Activated CD4-positive, alpha-beta T cell treated with anti-CD3 and anti-CD28 coated beads for 1 hour (primary cell): ENCODE measurements at places on chromosomes 6 and 20.

- DNase-seq, result no peak
These were observed 18.9 kb downstream of the SDCBP2 start for GRCh38 chr20:1310071-1310470.

DNA sequence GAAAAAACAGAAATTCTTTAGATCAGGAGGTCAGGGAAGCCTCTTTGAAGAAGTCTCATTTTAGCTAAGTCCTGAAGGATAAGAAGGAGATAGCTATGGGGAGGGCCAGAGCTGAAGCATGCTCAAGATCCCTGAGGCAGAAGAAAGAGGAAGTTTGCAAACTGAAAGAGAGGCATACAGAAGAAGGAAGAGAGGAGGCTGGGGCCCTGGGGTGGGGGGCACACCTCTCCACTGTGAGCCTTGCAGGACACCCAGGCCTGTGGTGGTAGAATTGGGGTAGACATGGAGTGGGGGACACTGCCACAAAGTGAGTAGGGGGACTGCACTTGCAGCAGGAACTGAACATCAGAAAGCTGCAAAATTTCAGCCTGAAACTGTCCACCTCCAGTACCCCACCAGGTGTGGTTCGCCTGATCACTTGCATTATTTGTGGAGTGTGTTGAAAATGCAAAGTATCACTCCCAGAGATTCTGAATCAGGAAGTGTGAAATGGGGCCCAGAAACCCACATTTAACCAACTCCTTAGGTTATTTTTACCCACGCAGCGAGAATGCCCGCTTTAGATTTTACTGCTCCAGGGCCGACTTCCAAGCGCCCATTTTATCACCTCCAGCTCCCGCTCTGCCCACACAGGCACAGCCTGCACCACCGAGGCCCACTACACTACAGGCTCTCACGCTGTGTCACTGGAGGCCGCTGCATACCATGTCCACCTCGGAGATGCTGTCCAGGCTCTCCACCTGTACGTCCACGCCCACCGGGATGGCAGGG, 44.0 kb downstream of the GABRR2 start:
- no peak for DNase-seq

DNA sequence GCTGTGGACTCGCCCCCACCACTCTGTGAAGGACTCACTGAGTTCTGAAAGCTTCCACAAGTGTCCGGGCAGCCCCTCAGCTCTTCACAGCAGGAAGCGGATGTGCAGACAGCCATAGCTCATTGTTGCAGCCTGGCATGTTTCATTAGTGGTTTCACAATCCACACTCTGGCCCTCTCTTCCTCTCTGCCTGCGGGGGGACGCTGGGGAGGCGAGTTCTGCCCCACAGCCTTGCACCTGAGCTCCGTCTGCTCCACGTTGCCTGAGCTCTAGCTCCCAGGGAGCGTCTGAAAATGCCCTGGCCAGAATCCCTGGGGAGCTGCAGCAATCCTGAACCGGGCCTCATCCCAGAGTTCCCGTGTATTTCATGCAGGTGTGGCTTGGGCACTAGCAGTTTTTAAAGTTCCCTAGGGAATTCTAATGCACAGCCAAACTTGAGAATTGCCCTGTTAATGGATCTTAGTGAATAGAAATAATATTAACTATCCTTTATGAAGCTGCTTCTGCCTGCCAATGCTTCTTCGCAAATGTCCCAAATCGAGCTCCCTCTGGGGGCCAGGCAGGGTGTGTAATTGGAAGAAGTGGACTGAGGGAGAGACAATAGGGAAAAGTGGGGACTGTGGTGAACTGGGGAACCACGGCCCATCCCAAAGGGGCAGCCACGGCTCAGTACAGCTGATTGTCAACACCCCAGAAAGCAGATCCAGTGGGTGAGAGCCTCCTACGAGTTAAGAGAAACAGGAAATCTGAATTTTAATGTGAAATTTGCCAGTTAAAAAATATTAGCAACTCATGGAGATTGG, 51.5 kb downstream of the CTCFL start:
- no peak for DNase-seq

GRCh38 chr6:158810155-158811095, 8.7 kb downstream of the EZR start:
- no peak for DNase-seq

GRCh38 chr20:62318400-62319345, 15.9 kb downstream of the ADRM1 start:
- DNase-seq, result no peak

DNA sequence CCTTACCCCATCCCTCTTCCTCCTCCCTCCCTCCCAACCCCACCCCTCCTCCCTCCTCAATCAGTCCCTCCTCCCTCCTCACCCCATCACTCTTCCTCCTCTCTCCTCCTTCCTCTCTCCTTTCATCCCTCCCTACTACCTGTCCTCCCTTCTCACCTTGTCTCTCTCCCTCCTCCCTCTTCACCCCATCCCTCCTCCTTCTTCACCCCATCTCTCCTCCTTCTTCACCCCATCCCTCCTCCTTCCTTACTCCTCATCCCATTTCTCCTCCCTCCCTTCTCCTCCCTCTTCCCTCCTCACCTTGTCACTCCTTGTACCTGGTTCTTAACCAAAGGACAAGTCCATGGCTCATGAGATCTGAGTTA, 222.4 kb downstream of the TTLL2 start:
- DNase-seq, result no peak

- DNase-seq, result no peak
These were observed 31.5 kb downstream of the TRAF3IP2 start for GRCh38 chr6:111573892-111574797.

DNA sequence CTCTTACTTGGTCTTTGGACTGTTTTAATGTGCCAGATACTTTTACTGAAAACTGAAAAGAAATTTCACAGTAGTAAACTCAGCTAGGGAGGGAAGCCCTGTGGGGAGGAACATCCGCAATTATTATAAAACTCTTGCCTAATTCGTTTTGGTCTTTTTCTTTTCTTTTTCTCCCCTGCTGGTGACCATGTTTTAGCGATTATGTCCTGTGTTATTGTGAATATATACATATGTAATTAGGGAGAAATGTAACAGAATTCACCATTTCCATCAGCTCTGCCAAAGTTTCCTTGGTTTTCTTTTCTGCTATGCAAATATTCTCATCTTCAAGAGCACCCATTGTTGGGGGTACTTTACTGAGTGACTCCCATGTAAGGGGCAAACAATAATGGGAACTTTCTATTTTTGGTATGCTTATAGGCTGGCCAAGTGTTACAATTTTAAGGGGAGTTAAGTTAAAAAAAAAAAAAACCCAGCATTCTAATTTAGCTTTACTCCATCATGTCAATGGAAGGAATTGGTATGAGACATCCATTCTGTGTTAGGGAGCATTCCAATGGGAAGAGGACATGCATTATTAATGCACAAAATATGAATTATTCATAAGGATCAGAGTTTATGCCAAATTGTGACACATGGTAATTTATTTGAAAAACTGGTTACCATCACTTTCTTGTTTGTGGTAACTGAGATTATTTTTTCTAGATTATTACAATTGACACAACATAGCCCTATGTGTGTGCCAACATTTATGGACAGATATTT, 2.0 kb downstream of the DOK5 start:
- no peak for DNase-seq

GRCh38 chr6:2733736-2734480, 16.8 kb downstream of the MYLK4 start:
- DNase-seq, result no peak

- DNase-seq, result no peak
These were observed 114.0 kb upstream of the NEDD9 start for GRCh38 chr6:11346516-11346915.

- DNase-seq, result no peak
These were observed 11.8 kb downstream of the ZBTB24 start for GRCh38 chr6:109471105-109471810.

DNA sequence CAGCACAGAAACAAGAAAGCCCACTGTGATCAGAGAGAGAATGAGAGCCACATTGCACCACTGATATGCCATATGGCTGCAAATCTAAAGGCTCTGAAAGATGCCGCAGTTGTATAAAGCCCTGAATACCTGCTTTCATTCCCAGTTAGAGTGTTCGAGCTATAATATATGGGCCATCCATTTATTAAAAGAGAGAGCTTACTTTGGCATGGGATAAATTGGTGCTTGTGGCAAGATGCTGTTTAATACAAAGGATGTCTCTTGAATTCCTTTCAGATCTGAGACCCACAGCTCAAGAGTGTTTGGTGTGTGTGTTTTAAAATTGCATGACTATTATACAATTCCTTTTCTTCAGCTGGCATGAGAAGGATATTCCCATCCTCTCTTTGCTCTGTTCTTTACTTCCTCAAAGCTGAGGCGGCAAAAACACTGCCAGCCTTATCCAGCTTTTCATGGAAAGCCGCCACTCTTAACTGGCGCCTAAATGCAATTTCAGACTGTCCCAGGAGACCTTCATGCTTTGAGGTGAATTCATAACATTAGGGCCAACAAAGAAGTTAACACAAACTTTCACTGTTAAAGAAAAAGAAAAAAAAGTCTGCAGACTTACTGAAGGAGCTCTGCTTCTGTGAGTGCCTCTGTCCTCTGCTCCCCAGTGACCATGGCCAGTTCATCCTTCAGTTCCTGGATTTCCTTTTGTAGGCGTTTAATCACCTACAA, 147.6 kb downstream of the KIF6 start:
- DNase-seq, result no peak

GRCh38 chr6:67698534-67698933, 936.5 kb upstream of the ADGRB3 start:
- no peak for DNase-seq

DNA sequence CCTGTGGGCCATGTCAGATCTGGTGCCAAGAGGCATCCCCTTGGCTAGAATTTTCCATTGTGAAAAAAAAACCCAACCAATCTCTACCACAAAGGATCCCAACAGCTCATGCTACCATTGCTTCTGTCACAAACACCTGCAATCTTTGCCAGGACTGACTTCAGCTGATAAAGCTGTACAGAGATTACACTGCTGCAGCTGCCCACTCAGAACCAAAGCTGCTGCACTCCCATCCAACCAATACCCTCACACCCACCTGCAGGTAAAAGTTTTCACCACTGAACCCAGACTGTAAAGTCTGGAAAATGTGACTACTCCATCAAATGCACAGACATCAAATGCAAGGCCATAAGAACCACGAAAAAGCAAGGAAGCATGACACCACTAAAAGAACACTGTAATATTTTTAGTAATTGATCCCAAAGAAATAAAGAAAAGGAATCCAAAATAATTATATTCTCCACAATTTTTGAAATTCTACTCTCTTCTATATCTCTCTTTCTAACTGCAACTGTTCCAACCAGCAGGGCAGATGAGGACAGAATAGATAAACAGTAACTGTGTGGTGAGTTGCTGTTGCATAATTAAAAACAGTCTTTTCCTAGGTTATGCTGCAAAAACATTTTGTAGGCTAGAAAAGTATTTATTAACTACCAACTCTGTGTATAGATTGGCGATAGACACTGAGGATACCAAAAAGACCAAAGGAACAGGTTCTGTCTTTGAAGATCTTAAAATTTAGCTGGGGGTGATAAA, 128.0 kb upstream of the MCHR2 start:
- DNase-seq, result no peak

DNA sequence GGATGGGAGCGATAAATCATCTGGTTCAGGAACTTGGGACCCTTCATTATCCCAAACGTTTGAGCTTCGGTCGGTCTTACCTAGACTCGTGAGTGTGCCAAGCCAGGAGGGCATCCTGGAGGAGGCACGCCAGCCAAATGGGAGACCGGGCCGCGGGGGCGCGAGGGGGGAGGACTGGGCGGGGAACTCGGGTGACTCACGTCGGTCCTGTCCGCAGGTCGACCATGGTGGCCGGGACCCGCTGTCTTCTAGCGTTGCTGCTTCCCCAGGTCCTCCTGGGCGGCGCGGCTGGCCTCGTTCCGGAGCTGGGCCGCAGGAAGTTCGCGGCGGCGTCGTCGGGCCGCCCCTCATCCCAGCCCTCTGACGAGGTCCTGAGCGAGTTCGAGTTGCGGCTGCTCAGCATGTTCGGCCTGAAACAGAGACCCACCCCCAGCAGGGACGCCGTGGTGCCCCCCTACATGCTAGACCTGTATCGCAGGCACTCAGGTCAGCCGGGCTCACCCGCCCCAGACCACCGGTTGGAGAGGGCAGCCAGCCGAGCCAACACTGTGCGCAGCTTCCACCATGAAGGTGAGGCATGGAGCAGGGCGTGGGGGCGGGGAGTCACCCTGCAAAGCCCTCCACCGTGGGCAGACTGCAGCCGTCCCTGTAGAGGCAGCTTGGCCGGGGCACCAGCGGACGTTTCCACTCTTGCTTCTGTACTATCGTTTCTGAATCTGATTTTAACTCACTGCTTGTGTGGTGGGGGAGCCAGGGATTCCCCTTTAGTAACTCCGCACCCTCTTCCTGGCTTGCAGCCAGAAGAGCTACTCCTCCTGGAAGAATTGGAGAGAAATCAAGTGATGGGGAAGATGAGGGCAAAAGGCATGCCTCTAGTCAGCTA, 2.7 kb downstream of the BMP2 start:
- DNase-seq, result no peak

DNA sequence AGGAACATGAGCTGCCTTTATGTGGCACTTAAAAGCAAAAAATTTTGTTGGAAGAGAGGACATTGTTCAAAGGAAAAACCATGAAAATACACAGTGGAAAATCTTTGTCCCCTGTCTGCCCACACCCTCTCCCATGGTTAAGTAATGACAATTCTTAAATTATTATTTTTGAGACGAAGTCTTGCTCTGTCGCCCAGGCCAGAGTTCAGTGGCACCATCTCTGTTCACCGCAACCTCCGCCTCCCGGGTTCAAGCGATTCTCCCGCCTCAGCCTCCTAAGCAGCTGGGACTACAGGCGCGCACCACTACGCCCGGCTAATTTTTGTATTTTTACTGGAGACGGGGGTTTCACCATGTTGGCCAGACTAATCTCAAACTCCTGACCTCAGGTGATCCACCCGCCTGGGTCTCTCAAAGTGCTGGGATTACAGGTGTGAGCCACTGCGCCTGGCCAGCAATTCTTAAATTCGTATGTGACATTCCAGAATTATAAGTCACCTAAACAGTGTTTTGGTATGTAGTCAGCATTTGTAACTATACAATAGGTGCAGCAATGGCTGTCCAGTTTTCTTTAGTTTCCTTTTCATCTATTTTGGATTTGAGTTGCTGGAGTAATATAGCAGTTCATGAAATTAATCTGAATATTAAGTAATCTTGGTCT, 636 bp upstream of the SSR1 start:
- DNase-seq, result no peak

DNA sequence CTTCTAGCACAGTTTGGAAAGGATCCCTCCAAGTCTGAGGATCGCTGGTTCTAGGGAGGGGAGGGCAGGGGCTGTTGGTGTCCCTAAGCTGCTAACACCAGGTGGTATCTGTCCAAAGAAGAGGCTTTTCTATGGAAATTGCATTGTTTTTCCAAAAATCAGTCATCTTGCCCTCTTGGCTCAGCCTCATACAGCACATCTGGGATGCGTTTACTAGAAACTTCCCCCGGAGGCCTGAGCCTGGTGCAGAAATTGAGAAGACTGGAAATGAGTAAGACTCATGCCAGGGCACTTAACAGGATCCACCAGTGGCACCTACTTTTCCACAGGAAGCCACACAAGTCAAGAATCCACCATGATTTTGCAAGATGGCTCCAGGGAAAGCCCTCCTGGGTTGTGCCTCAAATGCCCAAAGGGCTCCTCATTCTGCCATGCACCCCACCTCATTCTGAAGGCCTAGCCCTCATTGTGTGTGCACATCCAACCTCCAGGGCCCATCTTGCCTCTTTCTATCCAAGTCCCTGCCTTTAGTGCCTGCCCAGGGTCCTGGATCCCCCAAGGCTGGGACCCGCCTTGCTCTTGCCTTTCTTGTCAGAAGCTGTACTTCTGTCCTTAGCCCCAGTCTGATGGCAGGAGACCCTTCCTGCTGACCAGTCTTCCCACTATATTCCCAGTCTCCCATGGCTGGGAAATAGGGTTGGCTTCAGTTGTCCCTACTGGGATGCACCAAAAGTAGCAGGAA, 97.6 kb downstream of the MRPL14 start:
- DNase-seq, result no peak
